T-helper 2 cell treated with Interferon-gamma antibody and Interleukin-4, amounts not matched to agents 5 μg/mL and 100 μg/mL, for 36 hours (primary cell): ENCODE measurements at places on chromosomes 4 and X.

- DNase-seq = no peak
Observed at GRCh38 chr4:59945277-59945676, 1254.8 kb upstream of the ADGRL3 start.

GRCh38 chrX:30513284-30513683 lies 64.3 kb downstream of the TASL start:
- no peak for DNase-seq

DNA sequence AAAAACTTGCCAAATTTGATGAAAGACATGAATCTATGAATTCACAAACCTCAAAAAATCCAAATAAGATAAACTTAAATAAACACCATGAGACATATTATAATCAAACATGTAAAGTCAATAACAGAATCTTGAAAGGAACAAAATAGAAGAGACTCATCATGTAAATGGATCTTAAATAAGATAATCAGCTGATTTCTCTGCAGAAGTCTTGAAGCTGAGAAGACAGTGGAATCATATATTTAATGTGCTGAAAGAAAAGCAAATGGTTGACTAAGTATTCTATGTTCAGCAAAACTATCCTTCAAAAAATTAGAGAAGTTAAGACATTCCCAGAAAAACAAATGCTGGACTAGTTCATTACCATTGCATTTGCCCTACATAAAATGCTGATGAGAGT lies 215.7 kb upstream of the SPIN4 start:
- no peak for DNase-seq

GRCh38 chrX:154695911-154696675 lies 42.7 kb upstream of the CTAG2 start:
- DNase-seq = peak; percentile 7

DNA sequence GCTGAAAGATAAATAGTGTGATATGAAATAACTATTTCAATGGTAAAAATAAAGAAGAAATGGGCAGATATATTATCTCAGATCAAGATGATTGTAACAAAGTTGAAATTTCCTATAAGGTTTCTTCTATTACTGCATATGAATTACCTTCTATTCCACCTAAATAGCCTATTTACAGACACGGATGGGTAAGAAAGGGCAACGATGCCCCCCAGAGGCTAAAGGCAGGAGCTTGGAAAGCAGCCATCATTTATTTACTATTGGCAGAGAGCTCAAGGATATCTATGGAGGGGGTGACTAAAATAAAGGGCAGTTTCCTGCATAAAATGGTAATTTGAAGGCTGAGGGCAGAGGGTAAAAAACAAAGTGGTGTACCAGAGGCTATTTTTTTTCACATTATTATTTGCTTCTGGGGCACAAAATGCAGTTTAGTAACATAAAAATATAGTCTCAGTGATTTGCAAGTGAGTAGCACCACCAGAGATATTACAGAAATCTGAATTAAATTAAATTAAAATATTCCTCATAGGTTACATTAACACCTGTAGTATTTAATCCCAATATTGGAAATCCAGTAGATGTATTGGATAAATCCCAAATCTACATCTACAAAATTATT lies 123.1 kb downstream of the BTC start:
- DNase-seq = no peak

- no peak for DNase-seq
Observed at GRCh38 chrX:115553171-115553570, 7.8 kb upstream of the PLS3 start.

GRCh38 chr4:159178151-159178546 lies 75.3 kb downstream of the RAPGEF2 start:
- no peak for DNase-seq

- DNase-seq = no peak
Observed at GRCh38 chr4:39022241-39022640, 10.0 kb downstream of the TMEM156 start.

DNA sequence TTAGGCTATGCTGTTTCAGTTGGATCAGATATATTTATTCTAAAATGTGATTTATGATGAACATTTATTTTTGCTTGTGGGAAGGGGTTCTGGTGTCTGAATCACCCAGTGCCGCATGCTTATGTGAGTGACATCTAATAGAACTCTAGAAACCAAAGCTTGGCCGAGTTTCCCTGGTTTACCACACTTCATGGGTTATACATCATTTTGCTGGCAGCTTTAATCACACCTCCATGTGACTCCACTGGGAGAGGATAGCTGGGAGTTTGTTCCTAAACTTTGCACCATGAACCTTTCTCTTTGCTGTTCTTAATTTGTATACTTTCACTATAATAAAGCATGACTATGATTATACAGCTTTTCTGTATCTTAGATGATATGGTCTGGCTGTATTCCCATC lies 382.9 kb downstream of the INPP4B start:
- DNase-seq = no peak

GRCh38 chrX:12986886-12987285 lies 12.0 kb downstream of the TMSB4X start:
- no peak for DNase-seq

- no peak for DNase-seq
Observed at GRCh38 chr4:27218013-27218412, 357.4 kb downstream of the STIM2 start.

DNA sequence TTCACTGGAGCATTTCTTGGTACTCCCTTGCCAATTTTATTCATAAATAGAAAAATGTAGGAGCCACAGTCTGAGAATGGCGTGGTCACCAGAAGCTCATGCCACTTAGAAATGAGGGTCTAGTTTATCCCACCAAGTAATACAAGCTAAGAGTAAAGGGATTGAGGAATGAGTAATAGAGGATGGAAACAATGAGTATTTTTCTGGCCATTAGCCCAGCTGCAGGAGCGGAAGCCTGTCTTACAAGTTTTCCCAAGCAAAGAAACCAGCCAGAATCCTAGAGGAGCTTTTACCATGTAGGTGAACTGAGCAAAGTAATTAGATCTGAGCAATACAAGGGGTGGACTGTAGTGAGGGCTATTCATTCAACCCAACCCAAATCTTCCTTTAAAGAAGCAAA lies 160.7 kb upstream of the NPY2R start:
- no peak for DNase-seq

- no peak for DNase-seq
Observed at GRCh38 chr4:76489686-76490161, 54.7 kb downstream of the SHROOM3 start.

- no peak for DNase-seq
Observed at GRCh38 chrX:3518870-3519269, 172.4 kb upstream of the MXRA5 start.

DNA sequence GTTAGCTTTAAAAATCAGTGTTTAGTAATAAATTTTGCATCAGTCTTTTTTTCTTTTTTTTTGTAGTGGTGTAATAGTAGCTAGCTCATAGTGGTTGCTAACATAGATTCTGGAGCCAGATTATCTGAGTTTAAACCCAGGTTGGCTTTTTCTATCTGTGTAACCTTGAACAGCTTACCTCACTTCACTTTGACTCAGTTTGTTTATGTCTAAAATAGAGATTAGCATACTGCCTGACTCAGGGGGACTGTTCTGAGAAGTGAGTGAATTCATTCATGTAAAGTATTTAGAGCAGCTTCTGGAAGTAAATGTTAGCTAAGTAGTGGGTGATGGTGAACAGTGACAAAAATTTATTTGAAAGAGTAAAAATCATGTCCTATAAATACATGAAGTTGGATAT lies 32.9 kb downstream of the CPEB2 start:
- no peak for DNase-seq

GRCh38 chr4:103021120-103021519 lies 1.6 kb upstream of the SLC9B1 start:
- DNase-seq = no peak

DNA sequence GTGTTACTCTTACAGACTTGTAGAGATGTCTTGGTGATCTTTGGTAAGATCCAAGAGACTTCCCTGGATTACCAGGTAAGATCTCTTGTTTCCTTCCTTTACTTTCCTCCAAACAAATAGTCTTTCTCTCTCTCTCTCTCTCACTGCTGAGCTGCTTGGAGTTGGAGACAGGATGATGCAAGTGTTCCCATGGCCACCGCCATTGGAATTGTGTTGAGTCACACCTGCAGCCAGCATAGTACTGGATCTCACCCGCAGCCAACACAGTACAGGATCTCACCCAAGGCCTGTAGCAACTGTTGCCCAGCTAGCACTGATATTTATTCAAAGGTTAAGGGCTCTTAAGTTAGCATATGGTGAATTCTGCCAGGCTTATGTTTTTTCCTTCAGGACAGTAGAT lies 1080.9 kb downstream of the FAT4 start:
- DNase-seq = no peak

DNA sequence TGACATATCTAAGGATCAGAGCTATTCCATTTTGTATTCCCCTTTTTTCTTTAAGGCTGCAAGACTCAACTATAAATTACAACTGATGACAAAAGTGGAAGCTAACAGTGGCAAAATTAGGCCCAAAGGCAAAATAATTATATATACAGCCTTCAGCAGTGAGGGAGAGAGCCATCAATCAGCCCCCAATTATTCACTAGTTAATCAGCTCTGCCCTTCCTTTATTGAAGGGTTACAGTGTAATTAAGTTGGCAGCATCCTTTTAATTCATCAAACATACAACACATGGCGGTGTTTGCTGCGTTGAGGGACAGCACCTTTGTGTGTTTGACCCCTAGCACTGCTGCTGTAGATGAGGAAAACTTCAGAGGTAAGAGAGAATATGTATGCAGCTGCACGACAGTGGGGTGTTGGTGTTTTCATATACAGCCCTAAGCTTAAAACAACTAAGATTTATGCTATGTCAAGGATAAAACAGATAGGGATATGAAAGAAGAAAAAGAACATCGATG lies 973.9 kb upstream of the POU3F4 start:
- DNase-seq = no peak

GRCh38 chrX:17654116-17654515 lies 83.2 kb upstream of the SCML1 start:
- peak; percentile 30 for DNase-seq

- no peak for DNase-seq
Observed at GRCh38 chr4:184274286-184274951, 56.7 kb upstream of the ENPP6 start.

GRCh38 chrX:19343085-19343534 lies 617 bp upstream of the PDHA1 start:
- no peak for DNase-seq

- DNase-seq = no peak
Observed at GRCh38 chr4:106690487-106690886, 321.9 kb upstream of the GIMD1 start.
